ENCODE measurements at places on chromosomes 3 and 15.

- DNase-seq = no peak
Observed at GRCh38 chr3:127013758-127014535, 31.0 kb downstream of the PLXNA1 start.

DNA sequence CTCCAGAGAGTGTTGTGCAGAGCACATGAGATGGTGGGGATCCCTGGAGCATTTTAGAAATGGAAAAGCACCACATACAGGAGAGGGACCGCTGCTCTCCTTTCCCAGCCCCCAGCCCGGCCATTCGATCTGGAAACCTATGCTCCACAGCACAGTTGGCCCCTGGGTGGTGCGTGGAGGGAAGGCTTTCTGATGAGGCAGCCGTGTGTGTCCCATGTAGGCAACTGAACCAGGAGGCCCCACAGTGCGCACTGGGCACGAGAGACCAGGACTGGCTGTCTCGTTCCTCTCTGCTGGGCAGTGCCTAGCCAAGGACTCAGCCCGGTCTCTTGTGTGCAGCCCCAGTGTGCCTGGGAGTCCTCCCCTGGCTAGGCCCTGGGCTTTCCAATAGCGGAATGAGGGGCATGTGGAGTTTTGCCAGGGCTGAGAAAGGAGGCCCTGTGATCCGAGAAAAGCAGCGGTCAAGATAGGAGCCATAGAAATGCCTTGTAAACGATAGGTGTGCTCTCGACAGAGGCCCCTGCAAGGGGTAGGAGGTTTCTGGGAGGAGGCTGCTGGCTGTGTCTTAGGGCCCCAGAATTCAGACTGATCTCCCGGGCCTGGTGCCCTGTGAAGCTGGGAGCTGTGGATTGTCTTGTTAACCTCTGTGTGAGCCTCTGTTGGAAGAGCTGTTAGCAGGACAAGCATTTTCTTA lies 39.0 kb downstream of the CHDH start:
- no peak for DNase-seq

- no peak for DNase-seq
Observed at GRCh38 chr3:30273304-30274072, 332.9 kb upstream of the TGFBR2 start.

DNA sequence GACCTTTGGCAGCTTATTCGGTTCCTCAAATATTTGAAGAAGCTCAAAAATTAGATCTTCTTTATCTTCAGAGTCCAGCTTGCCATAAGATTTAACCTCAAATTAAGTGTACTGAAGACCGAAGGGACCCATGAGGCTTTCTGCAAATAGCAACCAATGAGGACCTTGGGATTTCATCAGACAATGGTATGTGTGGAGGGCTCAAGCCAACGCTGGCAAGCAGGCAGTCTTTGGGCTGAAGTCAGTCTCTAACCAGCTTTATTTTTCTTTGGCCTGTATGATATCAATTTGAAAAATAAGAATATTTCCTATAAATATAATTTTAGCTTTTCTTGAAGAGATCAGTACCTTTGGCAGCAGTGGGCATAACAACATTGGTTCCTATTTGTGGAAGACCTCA lies 692.7 kb downstream of the MCTP2 start:
- no peak for DNase-seq

DNA sequence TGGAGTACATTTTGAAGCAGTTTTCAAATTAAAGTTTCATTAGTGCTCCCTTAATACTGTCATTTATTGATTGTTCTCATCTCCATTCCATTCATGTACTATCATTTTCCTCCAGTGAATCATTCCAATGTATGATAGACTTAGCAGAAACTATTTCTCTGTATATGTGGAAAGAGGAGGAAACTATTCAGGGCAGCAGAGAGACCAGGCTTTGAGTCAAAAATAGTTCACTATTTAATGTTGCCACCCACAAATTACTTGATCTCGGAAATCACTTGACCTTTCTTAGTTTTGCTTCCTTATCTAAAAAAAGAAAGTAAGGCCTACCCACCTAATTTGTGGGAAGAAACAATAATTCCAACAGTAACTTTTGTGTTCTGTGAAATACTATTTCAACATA lies 610.5 kb upstream of the ZNF385D start:
- DNase-seq = no peak

- no peak for DNase-seq
Observed at GRCh38 chr3:128878556-128879124, 780 bp upstream of the ACAD9 start.

DNA sequence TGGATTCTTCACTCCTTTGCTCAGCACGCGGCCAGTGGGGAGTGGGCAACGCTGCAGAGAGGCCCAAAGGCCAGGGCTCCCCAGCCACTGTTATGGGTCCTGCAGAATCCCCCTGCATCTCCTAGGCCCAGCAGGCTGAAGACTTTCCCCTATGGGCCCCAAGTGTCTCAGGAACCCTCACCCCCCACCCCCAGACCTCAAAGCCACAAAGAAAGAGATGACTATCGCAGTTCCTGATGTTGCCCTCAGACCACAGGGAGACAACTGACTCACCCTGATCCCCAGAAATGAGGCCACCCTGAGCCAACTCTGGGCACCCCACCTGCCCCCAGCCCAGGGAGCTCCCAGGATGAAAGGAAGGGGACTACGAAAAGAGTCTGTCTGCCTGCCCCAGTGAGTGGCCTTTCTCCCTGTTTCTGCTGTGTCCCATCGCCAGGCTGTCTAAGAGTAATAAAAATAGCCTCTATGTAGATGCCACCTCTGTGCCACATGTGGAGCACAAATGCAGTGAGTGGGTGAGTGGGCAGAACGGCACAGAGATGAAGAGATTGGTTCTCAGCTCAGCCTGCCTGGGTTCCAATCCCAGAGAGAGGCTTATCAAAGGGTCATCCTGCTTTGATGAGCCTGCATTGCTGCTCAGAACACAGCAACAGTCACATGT lies 283.0 kb downstream of the UACA start:
- DNase-seq = no peak

DNA sequence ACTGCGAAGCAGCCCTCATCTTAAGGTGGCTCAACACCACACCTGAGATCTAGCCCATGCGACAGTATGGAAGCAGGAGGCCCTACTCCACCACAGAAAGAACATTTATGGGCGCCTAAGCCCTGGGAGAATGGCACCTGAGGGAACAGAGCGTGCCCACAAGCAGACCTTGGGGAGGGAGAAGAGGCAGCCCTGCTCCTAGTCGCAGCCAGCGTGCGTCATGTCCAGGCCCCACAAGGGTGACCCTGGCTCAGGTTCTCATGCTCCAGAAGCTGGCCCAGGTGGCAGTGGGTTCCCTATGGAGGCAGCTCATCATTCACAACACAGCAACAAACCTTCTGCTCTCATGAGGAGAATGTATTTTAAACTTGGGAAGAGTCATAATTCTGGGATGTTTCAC lies 19.3 kb upstream of the ANPEP start:
- DNase-seq = no peak

- no peak for DNase-seq
Observed at GRCh38 chr3:47678446-47679338, 100.0 kb upstream of the CSPG5 start.

DNA sequence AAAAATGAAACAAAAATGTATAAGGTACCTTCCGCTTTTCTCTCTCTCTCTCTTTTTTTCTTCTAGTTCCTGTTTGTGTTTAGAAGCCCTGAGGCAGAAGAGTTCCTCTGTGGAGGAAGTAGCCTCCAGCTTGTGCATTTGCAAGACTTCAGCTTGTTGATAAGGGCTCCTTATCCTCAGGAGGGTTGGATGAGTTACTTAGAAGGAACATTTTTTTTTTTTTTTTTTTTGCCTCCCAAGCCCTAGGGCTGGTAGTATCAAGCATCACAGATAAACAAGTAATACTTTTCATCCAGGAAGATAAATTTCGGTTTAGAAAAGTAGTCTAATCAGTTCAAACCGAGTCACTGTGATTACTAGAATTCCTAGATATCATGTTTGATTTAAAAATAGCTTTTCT lies 91.0 kb upstream of the CBLB start:
- DNase-seq = no peak

- DNase-seq = peak; percentile 26
Observed at GRCh38 chr3:32603064-32603463, 32.4 kb upstream of the DYNC1LI1 start.

- DNase-seq = no peak
Observed at GRCh38 chr3:49673121-49673714, 933 bp upstream of the APEH start.

GRCh38 chr15:38557921-38558320 lies 6.7 kb downstream of the RASGRP1 start:
- no peak for DNase-seq

DNA sequence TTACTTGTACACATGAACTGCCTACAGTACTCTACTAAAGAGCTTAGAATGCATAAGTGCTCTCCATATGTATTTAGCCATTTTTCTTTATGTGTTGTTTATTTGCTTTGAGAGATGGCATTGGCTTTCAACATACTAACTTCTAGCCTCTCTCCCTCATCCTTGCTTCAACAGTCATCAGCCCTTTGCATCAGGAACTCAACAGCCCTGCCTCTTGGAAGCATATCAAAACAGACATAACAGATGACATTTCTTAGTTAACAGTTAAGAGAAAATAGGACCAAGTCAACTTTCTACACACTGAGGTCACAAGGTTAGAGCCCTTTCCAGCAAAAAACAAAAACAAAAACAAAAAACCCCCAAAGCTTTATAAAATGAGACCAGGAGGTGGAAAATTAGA lies 145.6 kb downstream of the TCF12 start:
- DNase-seq = no peak

DNA sequence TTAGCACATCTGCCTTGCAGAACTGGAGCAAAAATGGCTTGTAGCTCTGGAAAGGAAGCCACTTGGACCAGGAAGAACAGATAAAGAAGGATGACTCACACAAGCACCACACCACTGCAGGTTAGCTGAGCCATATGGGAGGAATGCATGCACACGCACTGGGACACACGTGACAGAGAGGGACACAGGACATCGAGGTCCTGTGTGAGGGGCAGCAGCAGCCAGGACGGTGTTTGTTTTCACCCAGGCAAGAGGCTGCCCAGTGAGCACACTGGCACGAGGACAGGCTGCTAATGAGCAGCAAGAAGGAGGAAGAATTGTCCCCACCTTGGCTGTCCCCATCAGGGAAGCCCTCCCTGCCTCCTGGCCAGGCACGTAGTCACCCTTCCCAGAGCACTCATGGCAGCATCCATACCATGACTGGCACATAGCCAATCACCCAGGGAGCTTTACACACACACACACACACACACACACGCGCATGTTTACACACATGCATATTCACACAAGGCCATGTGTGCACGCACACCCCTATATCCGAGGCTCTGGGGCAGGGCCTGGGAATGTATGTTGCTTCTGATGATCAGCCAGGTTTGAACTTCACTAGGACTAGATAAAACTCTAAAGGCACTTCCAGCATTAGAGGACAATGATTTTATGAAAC lies 24.0 kb upstream of the SPTBN5 start:
- DNase-seq = no peak

DNA sequence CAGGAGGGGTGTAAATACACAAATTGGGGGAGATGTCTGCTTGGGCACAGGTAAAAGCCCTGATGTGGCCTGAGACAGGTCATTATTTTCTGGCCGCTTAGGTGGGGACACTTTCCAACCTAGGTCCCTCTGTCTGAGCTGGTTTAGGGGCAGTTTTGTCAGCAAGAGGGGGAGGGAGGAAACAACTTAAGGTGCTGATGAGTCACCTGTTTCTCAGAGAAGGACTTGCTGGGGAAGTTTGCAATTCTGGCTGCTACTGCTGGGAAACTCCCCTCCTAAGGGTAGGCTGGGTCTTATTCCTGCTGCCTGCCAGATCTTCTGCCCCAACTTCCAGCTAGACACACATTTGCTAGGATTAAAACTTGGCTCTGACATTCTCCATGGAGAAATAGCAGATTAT lies 4.8 kb upstream of the RHOV start:
- no peak for DNase-seq
